Suprapubic skin (tissue), 4 donors: ENCODE measurements at places on chromosomes 1 and 21. TPM values are rescaled to one million over a fixed set of nuclear protein-coding genes. Genes with fewer than 3 reads are reported as not detected.

LRRC41 gene
- total RNA-seq, result 85.1 TPM

- DNase-seq, result no peak
Observed at GRCh38 chr1:151705753-151706463, 10.7 kb downstream of the CELF3 start.

DNA sequence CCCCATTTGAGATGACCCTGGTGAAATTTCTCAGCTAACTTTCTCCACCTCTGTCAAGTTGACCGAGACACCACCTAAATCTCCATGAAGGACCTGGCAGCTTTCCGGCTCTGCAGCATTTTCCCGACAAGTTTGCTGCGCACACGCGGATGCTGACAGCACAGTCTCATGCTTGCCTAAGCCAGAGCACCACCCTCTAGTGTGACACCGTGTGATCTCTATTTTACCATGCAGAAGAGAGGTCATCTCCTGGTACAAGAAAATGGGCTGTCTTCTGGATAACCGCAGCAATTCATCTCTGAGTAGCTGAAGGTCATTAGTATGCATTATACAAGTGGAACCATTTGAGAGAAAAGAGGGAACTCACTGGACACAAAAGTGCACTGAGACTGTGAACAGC is 38.9 kb upstream of the H6PD start:
- no peak for DNase-seq

- no peak for DNase-seq
Observed at GRCh38 chr1:62676611-62677356, 11.4 kb downstream of the DOCK7 start.

DNA sequence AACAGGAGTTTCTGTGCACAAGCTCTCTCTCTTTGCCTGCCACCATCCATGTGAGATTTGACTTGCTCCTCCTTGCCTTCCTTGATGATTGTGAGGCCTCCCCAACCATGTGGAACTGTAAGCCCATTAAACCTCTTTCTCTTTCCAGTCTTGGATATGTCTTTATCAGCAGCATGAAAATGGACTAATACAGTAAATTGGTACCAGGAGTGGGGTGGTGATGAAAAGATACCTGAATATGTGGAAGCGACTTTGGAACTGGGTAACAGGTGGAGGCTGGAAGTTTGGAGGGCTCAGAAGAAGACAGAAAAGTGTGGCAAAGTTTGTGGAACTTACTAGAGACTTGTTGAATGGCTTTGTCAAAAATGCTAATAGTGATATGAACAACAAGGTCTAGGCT is 69.1 kb upstream of the VANGL1 start:
- DNase-seq, result no peak
